ENCODE measurements at places on chromosomes 3 and 15.

DNA sequence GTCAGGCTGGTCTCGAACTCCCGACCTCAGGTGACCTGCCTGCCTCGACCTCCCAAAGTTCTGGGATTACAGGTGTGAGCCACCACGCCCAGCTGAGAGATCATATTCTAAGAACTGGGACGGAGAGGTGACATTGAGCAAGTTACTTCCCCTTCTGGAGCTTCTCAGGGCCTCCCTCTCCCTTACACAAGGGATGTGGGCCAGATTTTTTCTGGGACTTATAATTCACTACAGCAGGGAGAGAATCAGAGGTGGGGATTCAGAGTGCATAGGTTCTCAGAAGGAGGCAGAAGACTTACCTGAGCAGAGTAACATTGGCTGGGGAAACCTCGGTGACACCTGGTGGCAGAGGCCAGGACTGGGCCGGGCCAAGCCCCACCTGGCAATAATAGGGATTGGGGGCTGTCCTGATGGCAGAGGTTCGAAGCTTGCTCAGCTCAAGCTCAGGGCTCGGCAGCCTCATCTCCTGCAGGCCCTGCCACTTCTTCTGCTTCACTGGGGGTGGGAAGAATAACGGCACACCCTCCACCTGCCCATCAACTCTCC, 6.8 kb downstream of the LTK start:
- no peak for DNase-seq

GRCh38 chr3:31575448-31575847, 42.7 kb downstream of the STT3B start:
- DNase-seq, result no peak

DNA sequence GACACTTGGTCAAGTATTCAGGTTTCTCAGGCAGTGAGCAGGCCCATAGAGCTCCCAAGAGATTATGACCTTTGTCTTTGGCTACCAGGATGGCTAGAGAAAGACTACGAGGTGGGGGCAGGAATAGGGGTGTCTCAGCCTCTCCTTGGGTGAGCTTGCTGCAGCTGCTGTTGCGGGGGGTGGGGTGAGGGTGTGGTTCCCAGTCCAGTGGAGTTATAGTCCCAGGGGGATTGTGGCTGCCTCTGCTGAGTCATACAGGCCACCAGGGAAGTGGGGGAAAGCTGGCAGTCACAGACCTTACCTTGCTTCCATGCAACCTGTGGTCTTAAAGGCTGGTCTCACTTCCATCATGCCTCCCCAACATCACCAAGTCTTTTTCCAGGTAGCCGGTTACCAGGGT, 31.7 kb downstream of the ATP2C1 start:
- DNase-seq, result no peak

DNA sequence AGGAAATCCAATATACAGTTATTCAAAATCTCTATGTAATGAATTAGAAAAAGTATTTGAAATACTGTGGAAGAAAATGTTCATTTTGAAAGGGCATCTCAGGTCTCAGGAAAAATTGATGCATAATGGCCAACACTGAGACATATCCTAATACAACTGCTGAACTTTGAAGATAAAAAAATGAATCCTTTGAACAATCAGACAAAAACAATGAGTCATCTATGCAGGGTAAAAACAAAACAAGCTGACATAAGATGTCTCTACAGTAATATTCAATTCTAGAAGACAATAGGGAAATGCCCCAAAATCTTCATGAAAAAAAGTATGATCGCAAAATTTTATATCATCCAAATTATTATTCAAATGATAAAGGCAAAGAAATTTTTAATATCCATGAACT, 34.0 kb upstream of the ZNF280D start:
- no peak for DNase-seq

DNA sequence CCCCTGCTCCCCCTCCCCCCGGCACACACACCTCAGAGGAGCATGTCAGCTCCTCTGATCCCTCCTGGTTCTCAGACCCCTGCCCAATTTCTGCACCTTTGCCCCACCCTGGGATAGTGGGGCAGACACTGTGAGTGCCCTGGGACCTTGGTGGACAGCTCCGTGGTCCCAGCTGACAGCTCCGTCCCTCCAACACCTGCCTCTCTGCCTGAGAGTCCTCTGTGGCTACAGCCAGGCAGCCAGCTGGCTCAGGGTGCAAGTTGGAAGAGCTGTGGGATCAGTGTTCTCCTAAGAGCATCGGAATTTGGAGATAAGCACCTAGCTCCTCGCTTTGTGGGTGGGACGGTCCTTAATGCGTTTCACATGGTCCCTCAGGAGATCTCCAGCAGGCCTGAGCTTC, 43.7 kb upstream of the PGPEP1L start:
- DNase-seq, result no peak

GRCh38 chr15:73437543-73438109, 5.3 kb upstream of the REC114 start:
- no peak for DNase-seq

DNA sequence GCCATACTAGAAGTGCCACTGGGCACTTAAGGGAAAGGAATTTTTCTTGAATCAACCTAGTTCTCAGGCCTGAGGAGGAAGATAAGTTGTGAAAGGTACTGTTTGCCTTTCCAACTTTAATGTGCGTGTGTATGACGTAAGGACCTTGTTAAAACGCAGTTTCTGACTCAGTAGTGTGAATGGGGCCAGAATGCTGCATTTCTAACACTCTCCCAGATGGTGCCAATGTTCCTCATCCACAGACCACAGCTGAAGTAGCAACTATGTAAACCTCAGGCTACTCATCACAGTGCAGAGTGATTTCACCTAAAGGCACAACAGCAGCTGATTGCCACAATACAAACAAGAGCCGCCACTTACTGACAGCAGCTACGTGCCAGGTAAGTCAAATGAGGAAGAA, 103.6 kb downstream of the OTOL1 start:
- no peak for DNase-seq

- no peak for DNase-seq
Observed at GRCh38 chr3:153069598-153070510, 92.2 kb upstream of the RAP2B start.

DNA sequence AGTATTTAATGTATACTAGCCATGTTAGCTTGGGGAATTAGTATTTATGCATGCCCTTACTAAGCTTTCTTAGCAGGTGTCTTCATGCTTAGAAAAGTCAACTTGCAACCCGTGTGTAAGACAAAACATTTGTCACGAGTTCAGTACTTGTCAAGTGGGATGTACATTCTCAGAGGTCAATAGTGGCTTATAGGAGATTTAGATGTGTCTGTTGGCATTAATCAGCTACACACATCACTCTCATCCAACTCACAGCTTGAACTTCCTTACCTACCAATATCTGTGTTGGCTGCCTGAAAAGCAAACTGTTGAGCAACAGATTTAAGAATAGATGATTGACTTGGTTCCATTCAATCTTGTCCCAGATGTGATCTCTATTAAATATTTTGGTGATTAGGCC, 109.5 kb downstream of the ROBO2 start:
- no peak for DNase-seq

DNA sequence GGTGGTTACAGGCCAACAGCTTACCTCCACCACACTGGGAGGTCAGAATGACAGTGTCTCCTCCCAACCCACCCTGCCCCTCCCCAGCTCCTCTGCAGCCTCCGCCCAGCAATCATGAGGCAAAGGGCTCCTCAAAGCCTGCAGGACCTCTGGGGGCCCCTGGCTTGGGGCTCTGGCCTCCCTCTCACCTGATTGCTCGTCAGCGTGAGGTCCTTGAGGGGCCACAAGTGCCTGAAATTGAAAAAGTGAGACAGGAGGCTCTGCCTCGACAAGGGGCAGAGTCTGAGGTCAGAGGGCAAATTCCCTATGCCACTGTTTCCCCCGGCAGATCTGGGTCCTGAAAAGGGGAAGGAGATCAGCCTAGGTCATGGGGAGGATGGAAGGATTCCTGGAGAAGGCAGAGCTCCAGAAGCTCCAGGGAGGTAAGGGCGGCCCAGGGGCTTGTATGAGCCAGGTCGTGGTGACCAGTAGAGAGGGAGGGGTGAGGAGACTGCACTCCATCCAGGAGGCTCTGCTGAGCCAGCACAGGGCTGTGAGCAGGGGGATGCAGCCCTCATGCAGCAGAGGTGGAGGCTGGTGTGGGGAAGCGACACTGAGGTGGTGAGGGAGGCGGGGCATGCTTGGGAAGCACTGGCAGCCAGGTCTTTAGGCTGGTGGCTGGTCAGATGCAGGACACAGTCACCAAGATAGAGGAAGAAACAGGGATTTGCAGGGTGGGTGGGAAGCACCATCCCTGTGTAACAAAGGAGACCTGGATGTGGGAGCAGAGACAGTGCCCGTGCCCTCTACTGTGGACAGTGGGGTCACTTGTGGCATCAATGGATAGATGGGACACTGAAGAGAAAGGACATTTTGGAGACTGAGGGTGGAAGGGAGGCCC, 20.1 kb downstream of the ALS2CL start:
- DNase-seq, result peak; percentile 9

DNA sequence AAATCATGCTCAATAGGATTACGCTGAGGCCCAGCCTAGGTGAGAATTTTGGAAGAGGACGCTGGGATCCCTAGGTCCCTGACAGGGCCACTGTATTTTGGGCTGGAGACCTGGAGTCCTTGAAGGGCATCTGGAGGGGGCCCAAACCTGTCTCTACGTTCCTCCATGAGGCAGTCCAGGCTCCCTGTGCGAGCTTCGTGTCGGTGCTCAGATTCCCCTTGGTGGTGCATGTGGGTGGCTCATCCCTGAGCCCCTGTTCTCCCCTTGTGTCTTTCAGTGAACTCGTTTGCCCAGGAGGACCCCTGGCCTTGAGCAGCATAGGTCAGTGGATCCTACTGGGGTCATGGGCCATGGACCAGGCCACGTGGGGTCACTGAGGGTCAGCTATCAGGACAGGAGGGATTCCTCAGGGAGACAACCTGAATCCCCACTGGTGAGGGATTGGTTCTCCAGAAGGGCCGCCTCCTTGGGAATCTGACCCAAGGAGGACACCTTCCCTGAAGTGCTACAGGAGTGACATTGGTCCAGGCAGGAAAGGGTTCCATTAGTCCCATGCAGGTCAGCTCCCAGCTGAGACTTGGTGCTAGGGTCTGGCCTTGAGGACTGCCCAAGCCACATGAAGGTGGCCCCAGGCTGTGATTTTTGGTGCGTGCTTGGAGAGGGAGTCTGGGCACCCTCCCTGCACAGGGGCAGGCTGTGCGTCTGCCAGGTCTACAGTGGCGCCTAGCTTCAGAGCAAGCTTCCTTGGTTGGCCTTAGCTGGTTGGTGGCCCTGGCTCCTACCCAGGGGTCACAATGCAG, 229.8 kb downstream of the SNRPN start:
- DNase-seq, result peak; percentile 4

DNA sequence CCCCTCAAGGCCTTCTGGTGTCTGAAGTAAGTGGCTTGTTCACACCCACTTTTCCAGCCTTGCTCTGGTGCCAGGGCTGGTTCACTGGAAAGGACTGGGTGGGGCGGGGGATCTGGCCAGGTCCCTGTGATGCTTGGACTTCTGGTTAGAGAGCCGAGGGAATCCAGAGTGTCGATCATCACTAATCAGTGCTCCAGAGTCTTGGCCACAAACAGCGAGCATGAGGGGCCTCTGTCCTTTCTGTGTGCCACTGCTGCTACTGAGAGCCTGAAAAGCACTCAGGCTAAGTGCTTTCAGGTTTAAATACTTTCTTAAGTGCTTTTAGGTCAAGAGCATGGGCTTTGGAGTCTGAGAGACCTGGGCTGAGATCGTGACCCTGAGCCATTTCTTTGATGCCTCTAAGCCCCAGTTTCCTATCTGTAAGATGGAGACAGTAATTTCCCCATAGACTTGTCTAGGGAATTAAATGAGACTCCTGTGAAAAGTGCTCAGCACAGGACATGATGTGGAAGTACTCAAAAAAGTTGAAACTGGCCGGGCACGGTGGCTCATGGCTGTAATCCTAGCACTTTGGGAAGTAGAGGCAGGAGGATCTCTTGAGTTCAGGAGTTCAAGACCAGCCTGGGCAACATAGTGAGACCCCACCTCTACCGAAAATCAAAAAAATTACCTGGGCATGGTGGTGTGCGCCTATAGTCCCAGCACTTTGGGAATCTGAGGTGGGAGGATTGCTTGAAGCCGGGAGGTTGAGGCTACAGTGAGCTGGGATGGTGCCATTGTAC, 53.8 kb upstream of the SEC22A start:
- DNase-seq, result no peak

DNA sequence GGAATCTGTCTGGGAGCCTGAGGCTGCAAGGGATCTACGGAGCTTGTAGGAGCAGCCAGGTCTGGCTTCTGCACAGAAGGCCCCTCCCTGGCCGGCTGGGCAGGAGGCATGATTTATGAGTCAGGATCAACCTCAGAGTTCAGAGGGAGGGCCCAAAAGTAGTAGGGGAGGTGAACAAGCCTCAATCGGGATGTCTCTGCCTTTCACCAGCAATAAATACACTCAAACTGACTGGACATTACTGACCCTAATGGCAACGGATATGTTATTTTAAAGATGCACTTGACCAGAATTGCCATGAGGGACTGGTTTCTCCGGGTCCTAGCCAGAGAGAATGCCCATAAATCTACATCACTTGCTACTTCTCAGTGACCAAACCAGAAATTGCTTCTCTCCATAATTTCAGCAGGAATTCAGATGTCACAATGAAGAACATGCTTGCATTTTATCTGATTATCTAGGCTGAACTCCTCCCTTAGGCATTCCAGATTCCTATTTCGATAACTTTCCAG, 109.6 kb upstream of the LMOD3 start:
- no peak for DNase-seq

DNA sequence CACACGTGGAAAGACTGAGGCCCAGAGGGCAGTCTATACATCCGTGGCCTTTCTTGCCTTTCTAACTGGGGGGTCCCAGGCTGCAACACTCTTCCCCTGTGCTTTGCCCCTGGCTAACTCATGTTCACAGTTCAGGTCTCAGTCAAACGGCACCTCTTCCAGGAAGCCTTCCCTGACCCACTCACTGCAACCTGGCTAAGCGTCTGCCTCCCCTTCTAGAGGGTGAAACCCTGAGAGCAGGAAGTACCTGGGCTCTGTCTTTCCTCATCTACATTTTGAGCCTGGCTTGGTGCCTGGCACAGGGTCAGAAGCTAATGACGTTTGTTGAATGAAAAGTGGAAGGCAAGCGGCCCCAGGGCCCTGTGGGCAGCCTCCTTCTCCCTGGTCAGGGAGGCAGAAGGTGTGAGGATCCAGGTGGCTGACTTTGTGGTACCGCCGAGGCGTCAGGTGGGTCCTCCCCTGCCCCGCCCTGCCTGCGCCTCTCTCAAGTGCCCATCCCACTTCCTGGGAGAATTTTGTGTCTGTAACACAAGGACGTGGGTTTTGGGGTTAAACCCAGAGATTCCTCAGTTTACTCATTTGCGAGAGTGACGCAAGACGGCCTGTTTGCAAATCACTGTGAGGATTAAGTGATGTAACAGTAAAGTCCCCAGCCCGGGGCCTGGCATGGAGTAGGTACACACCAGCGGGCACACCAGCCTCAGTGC, 32.1 kb downstream of the DNASE1L3 start:
- DNase-seq, result no peak
